ENCODE measurements at places on chromosomes 11 and 22.

DNA sequence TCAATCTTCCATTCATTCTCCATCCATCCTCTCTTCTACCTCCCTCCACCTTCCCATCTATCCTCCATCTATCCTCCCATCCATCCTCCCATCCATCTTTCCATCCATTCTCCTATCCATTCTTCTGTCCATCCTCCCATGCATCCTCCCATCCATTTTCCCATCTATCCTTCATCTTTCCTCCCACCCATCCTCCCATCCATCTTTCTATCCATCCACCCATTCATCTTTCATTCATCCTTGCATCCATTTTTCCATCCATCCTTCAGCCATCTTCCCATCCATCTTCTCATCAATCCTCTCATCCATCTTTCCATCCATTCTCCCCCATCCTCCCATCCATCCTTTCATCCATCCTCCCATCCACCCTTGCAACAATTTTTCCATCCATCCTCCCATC lies 27.5 kb downstream of the IGLL1 start:
- no peak for DNase-seq

DNA sequence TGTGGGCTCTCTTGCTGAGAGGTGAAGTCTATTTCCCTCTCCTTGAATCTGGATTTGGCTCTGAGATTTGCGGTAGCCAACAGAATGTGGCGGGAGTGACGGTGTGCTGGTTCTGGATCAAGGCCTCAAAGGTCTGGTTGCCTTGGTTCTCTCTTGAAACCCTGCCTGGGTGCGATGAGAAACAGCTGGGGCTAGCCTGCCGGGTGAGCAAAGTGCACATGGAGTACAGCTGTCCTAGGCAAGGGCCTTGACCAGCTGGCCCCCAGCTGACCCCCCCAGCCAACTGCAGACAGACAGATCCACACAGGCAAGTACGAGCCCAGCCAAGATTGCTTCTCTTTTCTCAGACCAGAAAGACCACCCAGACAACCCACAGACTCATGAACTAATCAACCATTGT lies 10.8 kb downstream of the SUN2 start:
- no peak for DNase-seq

GRCh38 chr11:44548032-44548695 lies 17.3 kb upstream of the CD82 start:
- no peak for DNase-seq

DNA sequence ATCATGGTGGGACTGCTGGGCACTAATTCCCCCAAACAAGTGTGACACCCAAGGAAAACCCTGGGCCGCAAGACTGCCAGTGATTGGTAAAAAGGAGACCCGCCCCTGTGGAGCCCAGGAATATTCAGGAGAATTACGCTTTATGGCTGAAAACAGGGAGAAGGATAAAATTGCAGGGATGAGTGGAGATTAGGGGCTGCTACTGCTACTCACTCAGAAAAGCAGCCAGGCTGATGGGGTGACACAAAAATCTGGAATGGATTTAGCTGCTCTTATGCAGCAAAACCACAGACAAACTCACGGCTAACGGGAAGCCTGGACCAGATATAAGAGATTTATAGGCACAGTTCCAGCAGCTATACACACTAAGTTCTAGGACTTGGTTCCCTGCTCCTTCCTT lies 4.4 kb upstream of the FBXO3 start:
- DNase-seq = no peak

DNA sequence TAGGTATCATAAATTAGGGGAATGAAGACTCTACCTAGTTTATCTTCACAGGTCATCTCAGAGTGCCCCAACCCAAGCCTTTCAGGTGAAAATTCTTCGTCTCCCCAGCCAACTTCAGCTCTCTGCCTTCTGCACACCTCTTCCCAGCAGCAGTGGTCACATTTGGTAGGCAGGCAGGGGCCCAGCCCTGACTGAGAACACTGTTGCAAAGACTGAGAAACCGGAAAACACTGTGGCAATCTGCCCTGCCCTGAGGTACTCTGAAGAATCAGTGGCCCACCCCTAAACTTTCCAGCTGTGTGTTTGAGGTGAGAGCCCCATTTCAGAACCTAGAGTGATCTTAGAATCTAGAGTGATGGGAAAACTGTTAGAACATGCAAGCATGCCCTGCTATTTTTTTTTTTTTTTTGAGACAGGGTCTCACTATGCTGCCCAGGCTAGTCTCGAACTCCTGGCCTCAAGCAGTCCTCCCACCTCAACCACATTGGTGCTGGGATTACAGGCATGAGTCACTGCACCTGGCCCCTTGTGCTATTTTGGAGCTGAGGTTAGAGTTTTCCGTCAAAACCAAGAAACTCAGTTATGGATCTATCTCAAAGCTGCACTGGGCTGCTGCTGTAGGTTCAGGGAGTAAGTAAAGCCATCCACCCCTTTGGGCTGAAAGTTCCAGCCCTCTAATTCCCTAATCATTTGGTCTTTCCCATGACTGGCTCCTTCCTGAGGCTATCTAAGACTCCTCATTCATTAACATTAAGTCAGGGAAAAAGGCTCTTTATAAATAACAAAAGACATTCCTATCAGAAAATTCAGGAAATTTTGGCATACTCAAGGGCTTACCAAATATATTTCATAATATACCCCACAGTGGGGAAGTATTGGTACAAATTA lies 1.7 kb upstream of the LDHA start:
- peak; percentile 55 for DNase-seq

DNA sequence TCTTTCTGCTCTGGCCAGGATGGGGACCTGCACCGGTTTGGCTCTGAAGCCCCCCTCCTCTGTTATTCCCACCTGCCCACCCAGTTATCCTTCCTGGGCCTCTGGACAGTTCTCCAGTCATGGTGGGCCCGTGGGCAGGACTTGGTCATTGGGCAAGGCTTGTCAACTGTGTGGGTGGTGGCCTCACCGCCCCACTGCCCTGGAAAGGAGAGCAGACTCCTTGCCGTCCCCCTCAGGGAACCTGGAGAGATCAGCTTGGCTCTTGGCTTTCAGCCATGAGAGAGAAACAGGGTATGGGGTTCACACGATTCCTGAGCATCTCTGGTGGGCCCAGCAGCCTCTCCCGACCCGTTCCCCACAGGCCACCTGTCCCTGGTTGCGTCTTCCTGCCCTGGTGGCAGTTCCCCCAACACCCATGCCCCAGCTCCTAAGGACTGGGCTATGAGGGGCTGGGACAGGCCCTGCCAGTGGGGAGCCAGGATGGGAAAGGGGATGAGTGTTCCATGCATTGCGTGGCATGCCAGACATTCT lies 92.3 kb downstream of the MORC2 start:
- no peak for DNase-seq

DNA sequence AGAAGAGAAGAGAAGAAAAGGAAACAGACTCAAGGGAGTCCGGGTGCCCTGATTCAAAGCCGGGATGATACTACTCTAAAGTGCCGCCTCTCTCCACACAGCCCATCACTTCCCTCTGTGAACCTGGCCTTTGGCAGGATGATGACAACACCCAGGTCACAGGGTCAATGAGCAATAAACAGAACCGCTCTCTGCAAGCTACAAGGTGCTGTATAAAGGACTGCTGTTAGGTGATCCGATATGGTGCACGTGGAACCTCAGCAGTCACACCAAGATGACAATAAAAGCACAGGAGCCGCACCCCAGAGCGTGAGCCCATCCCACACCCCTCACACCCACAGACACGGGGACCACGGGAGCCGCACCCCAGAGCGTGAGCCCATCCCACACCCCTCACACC lies 10.7 kb downstream of the TTLL1 start:
- no peak for DNase-seq

DNA sequence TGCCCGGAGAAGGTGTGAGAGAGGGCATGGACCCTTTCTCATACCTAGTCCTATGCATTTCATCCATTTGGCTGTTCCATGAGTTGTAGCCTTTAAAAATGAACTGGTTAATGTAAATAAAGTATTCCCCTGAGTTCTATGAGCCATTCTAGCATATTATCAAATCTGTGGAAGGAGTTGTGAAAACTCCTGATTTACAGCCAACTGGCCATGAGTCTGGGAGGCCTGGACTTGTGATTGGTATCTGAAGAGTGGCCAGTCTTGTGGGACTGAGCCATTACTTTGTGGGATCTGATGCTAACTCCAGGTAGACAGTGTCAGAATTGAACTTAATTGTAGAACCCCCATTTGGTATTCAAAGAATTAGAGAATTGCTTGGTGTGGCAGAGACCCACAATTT lies 48.4 kb downstream of the FAM118A start:
- DNase-seq = no peak

- no peak for DNase-seq
Observed at GRCh38 chr11:32781721-32782120, 12.7 kb downstream of the CCDC73 start.

DNA sequence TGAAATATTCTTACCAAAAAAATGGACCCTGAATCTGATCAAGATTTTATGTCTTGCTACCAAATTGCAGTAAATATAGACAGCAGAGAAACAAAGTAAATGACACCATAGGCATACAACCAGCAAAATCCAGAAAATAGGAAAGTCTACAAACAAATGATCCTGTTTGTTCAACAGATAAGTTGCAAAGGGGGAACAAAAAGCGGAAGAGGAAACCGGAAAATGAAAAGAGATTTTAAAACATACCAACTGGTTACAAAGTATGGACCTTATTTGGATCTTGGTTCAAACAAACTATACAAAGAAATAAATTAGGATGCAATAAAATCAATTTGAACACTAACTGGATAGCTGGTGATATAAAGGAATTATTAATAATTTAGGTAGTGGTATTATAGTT lies 92.0 kb downstream of the TMPRSS5 start:
- no peak for DNase-seq

GRCh38 chr22:50242406-50242949 lies 2.3 kb downstream of the TUBGCP6 start:
- DNase-seq = no peak

DNA sequence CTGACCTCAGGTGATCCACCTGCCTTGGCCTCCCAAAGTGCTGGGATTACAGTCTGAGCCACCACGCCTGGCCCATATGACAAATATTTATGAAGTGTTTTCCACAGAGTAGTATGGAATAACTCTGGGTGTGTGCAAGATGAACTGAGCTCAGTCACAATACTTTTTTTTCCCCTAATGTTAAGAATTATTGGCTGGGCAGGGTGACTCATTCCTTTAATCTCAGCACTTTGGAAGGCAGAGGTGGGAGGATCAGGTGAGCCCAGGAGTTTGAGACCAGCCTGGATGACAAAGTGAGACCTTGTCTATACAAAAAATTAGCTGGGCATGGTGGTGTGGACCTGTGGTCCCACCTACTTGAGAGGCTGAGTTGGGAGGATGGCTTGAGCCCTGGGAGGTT lies 6.4 kb downstream of the PTPRJ start:
- peak; percentile 67 for DNase-seq

- no peak for DNase-seq
Observed at GRCh38 chr11:106425819-106426218, 348.4 kb downstream of the AASDHPPT start.

DNA sequence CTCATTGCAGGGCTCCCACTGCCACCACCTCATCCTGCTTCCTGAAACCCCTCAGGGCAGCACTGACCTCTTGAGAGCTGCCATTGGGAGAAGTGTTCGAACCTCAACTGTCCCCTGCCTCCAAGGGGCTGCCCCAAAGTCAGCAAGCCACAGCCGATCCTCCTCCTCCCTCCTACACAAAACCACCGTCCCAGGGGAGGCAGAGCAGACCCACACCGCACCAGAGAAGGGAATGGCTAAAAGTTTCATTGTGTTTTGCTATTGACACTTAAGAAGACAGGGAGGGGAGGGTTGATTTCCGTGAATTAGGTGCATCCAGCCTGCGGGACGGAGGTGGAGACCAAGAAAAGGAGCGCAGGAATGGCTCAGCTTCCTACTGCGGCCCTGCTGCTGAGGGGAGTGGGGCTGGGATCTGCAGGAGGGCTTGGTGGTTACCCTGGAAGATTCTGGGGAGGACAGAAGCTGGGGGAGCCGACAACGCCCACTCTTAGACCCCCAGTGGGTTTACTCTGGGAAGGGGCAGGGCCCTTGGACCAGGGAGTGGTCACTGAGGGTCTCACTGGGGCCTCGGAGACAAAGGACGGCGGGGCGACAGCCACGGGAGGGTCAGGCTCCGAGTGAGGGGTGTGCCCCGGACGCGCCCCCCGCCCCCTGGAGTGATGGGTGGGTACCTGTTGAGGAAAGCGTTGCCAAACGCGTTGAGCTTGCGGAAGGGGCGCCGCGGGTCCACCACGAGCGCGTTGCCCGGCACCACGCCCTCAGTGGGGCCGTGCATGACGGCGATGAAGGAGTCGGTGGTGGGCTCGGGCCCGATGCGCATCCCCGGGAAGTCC lies 815 bp downstream of the EHD1 start:
- DNase-seq = no peak

DNA sequence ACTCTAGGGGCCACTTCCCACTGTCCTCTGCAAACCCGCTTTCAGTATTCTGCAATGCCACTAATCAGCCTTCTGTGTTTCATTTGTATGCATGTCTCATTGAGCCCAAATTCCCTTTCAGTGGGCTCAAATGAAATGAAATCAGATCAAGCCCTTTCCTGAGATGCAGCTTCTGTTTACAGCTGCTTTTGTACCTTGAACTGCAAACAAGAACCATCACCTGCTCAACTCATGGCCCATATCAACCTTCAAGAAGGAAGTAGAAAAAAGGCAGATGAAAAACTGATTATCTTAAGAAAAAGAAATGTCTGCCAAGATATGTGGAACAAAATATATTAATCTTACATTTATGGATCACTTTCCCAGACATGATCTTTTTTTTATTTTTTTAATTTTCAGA lies 141.1 kb upstream of the ARHGAP42 start:
- no peak for DNase-seq

DNA sequence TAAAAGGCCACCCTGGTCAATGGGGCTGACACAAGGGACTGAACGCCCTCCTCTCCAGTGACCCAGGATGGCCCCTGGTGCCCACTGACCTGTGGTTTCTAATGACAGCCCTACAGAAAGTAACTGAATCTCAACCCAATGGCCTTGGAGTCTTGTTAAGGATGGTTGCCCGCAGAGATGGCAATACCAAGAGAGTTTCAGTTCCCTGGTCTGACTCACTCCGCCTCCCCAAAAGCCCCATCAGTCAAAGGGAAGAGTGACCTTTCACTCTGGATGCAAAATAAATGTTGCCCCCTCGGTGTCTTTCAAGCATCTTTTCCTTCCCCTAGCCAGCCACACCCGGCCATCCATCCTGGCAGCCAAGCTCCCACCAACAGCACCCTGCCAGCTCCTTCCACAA lies 57.7 kb upstream of the ISX start:
- no peak for DNase-seq
